Stimulated activated CD8-positive, alpha-beta memory T cell treated with anti-CD3 and anti-CD28 coated beads, Interleukin-4, amount 100 ng/mL, for 1 hour (primary cell): ENCODE measurements at places on chromosomes 2 and 18.

DNA sequence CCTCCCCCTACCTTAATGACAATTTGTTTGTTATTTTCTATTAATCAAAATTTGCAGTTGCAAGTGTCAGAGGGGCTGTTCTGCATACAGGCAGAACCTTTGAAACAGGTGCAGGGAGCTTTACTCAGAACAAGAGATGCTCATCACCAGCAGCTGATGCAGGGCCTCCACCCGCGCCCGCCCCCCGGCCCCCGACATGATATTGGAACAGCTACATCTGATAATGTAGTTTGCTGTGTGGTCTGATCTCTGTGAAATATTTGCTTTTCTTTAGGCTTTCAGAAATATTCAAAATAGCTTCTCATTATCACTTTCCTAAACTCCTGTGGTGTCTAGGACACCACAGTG lies 130.0 kb downstream of the PRKCE start:
- no peak for DNase-seq

DNA sequence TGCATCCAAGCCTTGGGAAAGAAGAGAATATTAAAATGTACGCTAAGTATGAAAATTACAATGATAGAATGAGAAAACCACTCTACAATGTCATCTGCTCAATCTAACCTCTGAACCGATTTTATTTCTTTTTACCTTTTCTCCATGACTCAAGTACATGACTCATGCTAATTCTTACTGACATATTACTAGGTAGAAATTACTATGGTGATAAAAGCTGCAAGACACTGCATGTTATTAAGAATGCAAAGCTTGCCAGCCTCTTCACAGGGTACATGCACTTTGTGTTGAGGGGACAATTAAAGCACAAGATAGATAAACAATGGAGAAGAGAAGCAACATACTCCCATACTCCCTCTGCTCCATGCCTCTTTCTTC lies 20.7 kb downstream of the SFT2D3 start:
- DNase-seq = no peak

DNA sequence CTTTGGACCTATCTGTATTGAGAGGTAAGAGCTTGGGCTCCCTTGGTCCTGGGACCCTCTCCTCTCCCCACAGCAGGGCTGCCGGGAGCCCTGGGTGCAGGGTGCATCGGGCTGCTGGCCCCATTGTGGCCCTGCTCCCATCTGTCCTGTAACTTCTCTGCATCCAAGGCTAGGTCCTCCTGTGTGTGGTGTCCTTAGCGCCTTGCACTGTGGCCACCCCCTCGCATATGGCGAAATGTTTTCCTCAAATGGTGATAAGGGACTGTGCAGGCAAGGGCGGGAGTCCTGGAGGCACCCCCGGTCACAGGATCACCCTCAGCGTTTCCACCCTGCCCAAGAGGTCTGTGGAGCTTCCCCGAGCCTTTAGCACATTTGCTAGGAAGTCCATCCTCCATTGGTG lies 208.2 kb downstream of the SH3RF3 start:
- DNase-seq = no peak

DNA sequence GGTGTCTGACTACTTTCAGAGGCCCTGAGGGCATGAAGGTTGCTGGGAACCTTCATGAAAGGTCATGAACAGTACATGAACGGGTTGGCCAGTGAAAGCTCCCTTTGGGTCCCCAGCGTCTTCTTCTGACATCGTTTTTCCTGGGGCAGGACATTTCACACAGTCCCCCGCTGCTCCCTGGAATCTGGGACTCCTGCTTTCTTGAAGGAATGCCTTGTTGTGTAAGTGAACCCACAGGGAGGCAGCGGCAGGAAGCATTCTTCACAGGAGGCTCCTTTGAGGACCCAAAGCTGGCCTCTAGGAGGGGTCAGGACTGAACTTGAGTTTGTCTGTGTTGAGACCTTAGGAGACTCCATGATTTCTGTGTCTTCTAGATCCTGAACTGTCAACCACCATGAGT lies 144.3 kb downstream of the KCNE4 start:
- DNase-seq = no peak

GRCh38 chr2:10169581-10169980 lies 47.0 kb downstream of the RRM2 start:
- no peak for DNase-seq

GRCh38 chr2:211455216-211455841 lies 898.9 kb downstream of the CPS1 start:
- DNase-seq = no peak

DNA sequence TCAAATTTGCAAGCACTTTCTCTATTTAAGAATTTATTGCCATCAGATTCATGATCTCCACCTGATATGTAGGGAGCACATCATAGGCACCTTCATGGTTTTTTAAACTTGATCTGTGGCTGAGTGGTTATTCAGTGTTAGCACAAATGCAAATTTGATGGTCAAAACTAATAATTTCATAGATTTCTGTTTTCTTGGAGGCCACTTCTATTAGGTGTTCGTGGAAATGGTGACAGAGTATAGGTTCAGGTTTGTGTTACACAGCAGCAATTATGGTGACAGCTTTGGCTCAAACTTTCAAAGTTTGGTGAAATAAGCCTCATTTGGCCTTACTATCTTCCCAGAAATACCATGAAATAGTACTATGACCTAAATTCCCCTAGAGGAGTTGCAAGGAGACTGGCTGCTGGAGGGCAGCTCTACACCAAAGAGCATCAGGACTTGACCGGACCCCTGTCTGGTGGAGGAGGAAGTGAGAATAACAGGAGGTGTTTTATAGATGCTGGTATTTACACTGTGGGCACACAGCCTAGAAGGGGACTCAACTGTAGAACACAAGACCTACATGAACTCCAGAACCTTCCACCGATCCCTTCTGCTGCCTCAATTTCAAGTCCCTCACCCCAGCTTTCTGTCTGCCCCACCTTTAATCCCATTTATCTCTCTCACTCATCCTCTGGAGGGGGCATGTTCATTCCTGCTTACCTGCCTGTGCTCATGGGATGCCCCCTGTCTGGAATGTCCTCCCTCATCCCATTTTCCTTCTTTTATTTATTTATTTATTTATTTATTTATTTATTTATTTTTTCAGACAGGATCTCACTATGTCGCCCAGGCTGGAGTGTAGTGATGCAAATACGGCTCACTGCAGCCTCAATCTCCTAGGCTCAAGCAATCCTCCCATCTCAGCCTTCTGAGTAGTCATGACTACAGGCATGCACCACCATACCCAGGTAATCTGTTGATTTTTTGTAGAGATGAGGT lies 132.9 kb upstream of the SIX2 start:
- DNase-seq = no peak

- DNase-seq = peak; percentile 52
Observed at GRCh38 chr2:23939987-23940717, at the start of gene UBXN2A. UBXN2A (plus strand) TSS chr2:23940463; CDS start chr2:23958315, 17,852 bp downstream.

DNA sequence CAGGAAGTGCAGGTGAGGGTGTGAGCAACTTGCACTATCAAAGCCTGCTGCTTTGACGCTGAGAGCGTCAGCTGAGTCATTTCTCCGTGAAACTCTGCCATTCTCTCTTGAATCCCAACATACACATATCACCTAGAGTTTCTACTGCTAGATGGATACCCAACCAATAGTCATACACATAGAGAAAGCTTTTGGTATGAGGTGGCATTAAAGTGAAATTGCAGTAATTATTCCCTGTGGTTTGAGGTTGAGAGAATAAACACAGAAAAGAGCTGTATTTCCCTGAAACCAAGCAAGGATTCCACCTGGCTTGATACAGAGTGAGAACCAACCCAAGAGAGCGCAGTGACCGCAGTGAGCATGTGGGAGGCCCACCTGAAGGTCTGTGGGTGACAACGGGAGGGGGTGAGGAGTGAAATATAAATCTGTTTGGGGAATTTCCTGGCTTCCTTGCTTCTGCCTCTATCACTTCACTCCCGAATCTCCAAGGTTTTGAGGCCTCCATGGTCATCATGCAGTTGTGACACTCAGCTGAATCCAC lies 28.8 kb upstream of the TMEM18 start:
- no peak for DNase-seq

GRCh38 chr2:96533292-96534073 lies 3.1 kb upstream of the ARID5A start:
- DNase-seq = no peak

DNA sequence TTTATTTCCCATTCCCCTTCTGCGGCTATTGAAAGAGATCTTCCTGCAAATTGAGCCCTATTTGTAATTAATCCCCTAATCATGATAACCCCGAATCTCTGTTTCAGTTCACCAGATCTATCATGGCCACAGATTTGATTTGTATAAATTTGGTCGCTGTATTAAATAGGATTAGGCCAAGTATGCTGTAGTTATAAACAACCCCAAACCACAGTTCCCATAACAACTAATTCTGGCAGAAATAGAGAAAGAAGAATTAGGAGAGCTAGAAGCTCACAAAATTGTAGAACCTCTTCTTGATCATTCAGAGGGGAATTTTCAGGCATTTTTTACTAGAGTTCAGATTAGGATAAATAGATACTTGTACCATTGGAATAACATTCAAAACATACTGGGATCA lies 433.7 kb upstream of the TNP1 start:
- no peak for DNase-seq

GRCh38 chr18:46481048-46481846 lies 175.8 kb downstream of the LOXHD1 start:
- DNase-seq = no peak

GRCh38 chr18:24731981-24732380 lies 271.5 kb downstream of the HRH4 start:
- DNase-seq = no peak

DNA sequence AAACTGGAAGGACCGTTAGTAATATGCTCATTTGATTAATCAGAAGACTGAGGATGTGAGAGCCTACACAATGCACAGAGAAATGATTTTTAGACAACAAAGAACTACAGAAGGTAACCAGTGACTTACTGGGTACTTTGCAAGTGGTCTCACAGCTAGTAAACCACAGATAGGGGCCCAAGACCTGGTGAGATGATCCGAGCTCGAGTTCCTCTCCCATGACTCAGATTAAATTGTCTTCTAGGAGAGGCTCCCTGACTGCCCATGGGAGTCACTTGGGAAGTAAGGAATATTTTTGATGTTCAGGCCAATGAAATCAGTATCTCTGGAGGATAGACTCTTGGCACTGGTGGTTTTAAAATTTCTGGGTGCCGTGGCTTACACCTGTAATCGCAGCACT lies 220.2 kb downstream of the CLIP4 start:
- no peak for DNase-seq

GRCh38 chr2:181036848-181037603 lies 56.6 kb downstream of the UBE2E3 start:
- no peak for DNase-seq

DNA sequence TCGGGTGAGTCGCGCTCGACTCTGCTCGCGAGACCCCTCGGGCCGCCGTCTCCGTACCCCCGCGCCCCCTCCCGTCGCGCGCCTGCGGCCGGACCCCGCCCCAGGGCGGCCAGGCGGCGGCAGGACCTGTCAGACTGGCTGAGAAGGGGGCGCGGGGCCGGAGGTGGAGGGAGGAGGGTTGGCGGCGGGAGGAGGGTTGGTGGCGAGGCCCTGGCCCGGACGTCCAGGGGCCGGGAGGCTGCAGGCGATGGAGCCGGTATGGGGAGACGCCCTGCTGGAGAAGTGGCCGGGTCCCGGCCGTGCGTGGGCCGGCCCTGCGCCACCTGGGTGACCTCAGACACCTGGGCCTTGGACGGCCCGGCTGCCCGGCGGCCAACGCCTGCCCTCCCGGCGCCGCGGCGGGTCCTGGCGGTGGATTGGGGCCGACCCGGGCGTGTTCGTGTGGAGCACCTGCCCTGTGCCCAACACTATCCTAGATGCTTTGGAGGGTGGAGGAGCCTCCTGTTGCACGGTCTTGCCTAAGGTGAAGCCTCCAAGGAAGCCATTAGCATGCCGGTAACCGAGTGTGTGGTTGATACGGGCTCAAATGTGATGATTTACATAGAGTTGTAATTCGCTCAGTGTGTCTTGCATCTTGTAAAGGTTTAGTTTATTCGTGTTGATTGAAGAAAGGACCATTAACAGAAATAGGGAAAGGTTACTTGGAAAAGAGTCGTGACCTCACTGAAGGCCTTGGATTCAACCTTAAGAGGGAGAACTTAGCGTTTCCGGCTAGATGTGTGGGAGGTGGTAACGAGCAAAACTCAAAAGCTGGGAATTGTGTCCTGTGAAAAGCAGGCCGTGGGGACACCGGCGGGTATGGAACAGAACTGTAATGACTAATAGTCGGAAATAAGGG lies 550 bp downstream of the MYL12B start:
- DNase-seq = no peak

DNA sequence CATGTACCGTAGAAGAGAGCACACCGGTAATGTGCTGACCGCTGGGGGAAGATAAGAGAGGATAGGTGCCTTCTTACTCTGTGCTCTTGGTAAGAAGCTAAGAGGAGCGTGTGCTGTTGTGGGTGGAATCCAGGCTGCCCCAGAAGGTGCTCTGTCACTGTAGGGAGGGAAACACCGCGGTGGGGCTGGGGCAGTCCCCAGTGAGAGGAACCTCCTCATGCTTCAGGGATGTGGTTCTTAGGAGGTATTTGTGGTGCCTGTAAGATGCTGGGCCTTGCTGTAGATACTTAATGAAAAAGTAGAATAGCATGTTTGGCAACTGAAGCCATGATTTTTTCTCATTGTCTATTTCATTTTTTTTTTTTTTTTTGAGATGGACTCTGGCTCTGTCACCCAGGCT lies 1.1 kb downstream of the COLEC11 start:
- DNase-seq = no peak

- DNase-seq = no peak
Observed at GRCh38 chr2:226114436-226114835, 685.2 kb downstream of the IRS1 start.

GRCh38 chr2:197280015-197280702 lies 30.4 kb downstream of the ANKRD44 start:
- DNase-seq = no peak

DNA sequence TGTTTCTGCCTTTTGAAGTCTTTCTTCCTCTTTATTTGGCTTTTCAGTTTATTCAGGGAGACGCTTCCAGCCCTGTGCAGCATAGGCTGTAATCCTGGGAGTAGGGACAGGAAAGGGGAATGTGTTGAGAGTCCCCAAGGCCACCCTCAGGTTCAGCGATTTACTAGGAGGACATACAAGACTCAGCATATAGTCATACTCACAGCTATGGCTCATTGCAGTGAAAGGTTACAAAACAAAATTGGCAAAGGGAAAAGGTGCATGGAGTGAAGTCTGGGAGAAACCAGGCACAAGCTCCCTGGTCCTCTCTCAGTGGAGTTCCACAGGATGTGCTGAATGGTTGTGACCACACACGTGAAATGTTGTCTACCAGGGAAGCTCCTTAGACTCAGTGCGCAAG lies 49.6 kb upstream of the ZNF638 start:
- DNase-seq = no peak

DNA sequence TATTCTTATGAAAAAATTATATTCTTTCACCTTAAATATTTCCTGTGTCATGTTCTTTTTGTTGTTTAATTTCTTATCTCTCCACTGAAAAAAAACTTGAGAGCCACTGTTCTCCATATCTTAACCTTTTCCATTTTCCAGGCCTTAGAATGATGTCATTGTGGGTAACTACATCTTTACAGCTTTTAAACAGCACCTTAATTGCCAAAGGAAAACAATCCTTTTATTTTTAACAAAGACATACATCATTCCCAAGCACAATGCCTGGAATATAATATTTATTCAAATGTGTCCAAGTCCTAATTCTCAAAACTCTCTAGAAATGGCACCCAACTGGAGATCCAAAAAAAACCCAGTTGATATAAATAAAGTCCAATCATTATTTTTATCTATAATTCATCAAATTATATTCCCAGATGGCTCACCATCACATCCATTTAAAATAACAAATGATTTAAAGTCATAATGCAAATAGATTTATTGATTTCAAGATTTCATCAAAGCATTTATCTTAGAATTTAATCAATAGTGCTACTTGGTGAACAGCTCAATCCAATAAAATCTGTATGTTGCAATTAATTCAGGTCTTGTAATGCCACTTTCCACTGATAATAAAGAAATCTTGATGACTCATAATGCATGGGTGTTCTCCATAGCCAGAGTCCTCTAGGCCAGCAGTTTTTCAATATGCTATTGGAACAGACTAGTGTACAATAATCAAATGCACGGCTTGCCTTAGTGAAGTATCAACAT lies 107.1 kb upstream of the MAPRE2 start:
- no peak for DNase-seq
